Activated T-helper 1 cell treated with anti-CD3 and anti-CD28 coated beads, Interleukin-12 subunit alpha, Interleukin-12 subunit beta, Interleukin-2, Interleukin-4 antibody, amounts not matched to agents 30 ng/mL and 10 ng/mL and 1 ng/mL, durations not matched to agents 14 hours and 24 hours and 36 hours (primary cell): ENCODE measurements at places on chromosomes 2 and 18. TPM values are rescaled to one million over a fixed set of nuclear protein-coding genes. Genes with fewer than 3 reads are reported as not detected.

DNA sequence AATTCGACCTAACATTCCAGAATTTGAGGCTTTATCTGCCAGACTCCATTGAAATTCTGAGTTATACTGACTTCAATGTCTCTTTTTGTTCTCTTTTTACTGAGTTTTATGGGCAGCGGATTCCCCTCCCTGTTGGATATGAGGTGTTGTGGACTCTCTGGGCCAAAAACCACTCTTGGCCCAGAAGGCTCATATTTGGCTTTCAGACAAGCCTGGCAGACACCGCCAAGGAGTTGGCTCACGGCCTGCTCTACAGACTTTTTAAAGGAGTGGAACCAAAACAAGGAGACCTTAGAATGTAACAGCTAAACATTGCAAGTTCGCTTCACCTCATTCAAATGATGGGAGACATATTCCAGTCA is 206.4 kb upstream of the NCKAP5 start:
- H3K27ac ChIP-seq: no peak overlapping the region
- no peaks in the 10 kb centered on the region for H3K36me3 ChIP-seq
- H3K4me1 ChIP-seq: no peaks in the 10 kb centered on the region
- no peaks in the 10 kb centered on the region for H3K27me3 ChIP-seq
- no peak overlapping the region for H3K4me3 ChIP-seq
- DNase-seq: no peak

DNA sequence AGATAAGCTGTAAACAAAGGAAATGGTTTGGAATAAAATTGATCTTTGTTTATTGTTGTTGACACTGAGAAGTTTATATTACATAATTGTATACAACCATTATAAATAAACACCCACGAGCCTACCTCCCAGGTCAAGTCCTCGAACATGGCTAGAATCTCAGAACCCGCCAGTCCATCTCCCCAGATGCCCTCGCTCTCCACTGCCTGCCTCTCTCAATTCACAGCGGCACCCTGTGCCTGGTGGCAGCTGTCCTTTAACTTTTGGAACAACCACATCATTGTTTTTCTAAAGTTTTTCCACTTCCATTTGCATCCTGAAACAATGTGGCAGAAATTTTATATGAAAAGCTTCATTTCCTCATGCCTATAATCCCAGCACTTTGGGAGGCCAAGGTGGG is 52.2 kb upstream of the OTOS start:
- no peak overlapping the region for H3K4me3 ChIP-seq
- H3K4me1 ChIP-seq: no peaks in the 10 kb centered on the region
- peaks cover 5% of the 10 kb centered on the region for H3K27me3 ChIP-seq
- H3K36me3 ChIP-seq: no peaks in the 10 kb centered on the region

Gene GNLY
- total RNA-seq: 141 and 152 TPM in 2 replicates

Gene CHST9
- not detected in 2 replicates for total RNA-seq

Gene ING5
- 50.1 and 57.5 TPM in 2 replicates for total RNA-seq

- no peak overlapping the region for H3K4me3 ChIP-seq
- H3K36me3 ChIP-seq: peaks cover 59% of the 10 kb centered on the region
- DNase-seq: no peak
These were observed 13.1 kb downstream of the CASP8 start for GRCh38 chr2:201273330-201273983.

DNA sequence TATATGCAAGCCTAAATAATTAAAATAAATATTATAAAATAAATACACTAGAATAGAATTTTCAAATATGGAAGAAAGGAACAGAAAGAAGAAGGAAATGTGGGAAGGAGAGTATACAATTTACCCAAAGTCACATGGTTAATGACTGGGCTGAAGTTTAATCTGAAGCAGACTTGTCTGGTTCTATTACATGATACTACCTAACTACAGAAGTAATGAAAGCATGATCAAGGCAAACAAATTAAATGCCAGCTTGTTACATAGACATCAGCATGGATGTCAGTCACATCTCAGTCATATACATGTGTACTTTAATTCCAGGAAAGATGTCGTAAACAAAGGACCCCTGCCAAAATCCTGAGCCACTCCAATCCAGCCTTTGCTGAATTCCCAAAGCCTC is 1060.8 kb downstream of the CNTNAP5 start:
- H3K27me3 ChIP-seq: no peaks in the 10 kb centered on the region
- no peak overlapping the region for H3K27ac ChIP-seq
- no peak for DNase-seq
- H3K4me3 ChIP-seq: no peak overlapping the region
- no peaks in the 10 kb centered on the region for H3K4me1 ChIP-seq

GRCh38 chr2:187148059-187148714 is 299.2 kb upstream of the ZSWIM2 start:
- no peak for DNase-seq
- no peaks in the 10 kb centered on the region for H3K36me3 ChIP-seq
- H3K4me1 ChIP-seq: no peaks in the 10 kb centered on the region
- H3K4me3 ChIP-seq: no peak overlapping the region

DNA sequence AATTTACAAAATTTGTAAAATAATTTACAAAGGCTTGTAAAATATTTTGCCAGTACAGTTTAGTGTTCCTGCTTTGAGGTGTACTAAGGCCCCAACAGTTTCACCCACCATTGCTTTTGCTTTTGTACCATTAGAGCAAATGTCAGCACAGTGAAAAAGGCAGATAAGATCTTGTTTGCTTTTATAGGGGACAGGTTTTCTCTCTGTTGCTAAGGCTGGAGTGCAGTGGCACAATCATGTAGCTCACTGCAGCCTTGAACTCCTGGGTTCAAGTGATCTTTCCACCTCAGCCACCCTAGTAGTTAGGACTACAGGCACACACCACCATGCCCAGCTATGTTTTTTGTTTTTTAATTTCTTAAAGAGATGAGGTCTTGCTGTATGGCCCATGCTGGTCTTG is 19.6 kb upstream of the NPC1 start:
- H3K4me3 ChIP-seq: no peak overlapping the region
- H3K36me3 ChIP-seq: no peaks in the 10 kb centered on the region
- no peak overlapping the region for H3K27ac ChIP-seq
- no peaks in the 10 kb centered on the region for H3K27me3 ChIP-seq
- no peak for DNase-seq
- no peaks in the 10 kb centered on the region for H3K4me1 ChIP-seq

Gene C2orf68
- 36.3 and 36.7 TPM in 2 replicates for total RNA-seq

DNA sequence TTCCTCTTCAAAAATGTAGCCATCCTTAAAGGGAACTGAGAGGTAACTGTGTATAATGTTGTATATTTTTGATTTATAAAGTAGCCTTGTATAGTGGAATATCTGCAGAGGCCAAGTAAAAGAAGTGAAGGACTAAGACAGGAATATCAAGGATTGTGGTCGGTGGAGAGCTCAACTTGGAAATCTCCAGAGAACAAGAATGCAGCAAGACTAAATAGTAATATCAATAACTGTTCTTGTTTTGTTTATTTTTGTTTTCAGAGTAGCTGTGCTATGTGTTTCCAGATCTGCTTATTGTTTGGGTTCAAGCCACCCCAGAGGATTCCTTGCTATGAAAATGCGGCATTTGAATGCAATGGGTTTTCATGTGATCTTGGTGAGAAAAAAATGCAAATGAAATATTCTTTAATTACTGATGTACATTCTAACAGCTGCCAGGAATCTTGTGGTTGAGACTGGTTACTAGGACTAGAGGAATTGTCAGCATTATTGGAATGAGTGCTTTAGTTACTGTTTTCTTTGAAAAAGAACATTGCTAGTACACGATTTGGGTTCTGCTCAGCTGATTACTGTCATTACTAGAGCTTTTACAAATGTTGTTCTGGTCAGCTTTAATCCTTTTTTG is 25.0 kb downstream of the FASTKD2 start:
- H3K27ac ChIP-seq: no peak overlapping the region
- H3K4me3 ChIP-seq: no peak overlapping the region
- no peaks in the 10 kb centered on the region for H3K27me3 ChIP-seq
- H3K36me3 ChIP-seq: peaks cover 41% of the 10 kb centered on the region
- H3K4me1 ChIP-seq: no peaks in the 10 kb centered on the region

Gene NEU4
- 0.61 and 0.80 TPM in 2 replicates for total RNA-seq

Gene MAP3K19
- total RNA-seq: not detected in 2 replicates

DNA sequence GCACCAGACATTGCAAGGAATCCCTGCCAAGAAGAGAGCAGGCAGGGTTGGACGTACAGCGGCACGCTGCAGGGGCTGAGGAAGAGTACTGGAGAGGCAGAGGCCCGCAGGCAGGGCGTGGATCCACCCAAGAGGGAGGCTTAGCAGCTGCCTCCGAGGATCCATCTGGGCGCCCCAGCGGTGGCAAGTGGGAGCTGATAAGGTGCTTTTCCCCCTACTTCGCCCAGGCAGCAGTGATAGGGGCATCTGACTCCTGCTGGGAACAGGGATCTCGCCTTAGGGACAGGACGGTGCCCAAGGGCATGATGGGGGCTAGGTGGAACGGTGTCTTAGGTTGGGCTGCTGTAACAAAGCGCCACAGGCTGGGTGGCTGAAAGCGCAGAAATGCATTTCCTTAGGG is 67.4 kb upstream of the HS6ST1 start:
- no peaks in the 10 kb centered on the region for H3K36me3 ChIP-seq
- no peak overlapping the region for H3K4me3 ChIP-seq
- peaks cover 2% of the 10 kb centered on the region for H3K27me3 ChIP-seq
- DNase-seq: no peak
- H3K4me1 ChIP-seq: no peaks in the 10 kb centered on the region

Gene SERPINB11
- not detected in 2 replicates for total RNA-seq
